ENCODE measurements at places on chromosomes 12 and 14.

GRCh38 chr12:8018666-8019581 is 13.6 kb upstream of the FOXJ2 start:
- no peak for DNase-seq

- DNase-seq, result no peak
These were observed 30.6 kb upstream of the EID3 start for GRCh38 chr12:104272938-104273337.

DNA sequence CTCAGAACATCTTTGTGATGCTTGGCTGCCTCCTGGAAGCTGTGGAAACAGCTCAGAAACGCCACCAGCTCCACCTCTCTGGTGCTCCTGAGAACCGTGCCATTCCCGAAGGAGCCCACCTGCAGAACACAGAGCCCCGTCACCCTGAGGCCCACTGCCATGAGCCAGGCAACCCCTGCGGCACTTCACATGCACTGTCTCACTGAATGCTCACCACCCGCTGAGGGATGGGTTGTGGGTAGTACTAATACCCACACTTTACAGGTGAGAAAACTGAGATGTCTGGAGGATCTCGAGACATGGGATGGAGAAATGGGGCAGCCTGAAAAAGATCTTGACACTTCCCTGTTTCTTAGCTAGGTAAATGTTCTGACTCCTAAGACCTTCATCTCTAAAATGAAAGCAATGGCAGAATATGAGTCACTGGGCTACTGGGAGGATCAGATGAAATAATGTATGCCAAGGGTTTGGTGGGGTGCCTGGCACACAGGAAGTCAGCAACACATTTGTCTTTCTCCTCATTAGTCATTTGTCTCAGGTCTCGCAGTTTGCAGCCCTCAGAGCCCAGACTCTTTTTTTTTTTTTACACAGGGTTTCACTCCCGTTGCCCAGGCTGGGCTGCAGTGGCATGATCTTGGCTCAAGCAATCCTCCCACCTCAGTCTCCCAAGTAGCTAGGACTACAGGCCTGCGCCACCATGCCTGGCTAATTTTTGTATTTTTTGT is 5.3 kb downstream of the OASL start:
- no peak for DNase-seq

GRCh38 chr12:103560604-103561101 is 26.4 kb upstream of the STAB2 start:
- DNase-seq, result no peak

DNA sequence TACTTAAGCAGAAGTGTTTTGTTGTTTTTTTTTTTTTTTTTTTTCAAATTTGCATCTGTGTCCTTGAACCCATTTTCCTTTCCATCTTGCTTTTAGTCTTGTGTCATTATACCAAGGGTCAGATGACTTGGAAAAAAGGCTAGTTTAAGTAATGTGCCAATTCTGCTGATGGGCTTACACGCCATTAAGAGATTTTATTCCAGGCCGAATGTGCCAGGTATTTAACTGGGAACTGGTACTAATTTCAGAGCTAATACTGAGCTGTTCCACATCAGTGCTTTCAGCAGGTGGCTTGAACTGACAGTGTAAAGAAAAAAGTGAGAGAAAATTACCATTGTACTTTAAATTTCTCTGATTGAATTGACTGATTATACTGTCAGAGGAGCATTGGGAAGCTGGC is 224.9 kb downstream of the NPAS3 start:
- no peak for DNase-seq

DNA sequence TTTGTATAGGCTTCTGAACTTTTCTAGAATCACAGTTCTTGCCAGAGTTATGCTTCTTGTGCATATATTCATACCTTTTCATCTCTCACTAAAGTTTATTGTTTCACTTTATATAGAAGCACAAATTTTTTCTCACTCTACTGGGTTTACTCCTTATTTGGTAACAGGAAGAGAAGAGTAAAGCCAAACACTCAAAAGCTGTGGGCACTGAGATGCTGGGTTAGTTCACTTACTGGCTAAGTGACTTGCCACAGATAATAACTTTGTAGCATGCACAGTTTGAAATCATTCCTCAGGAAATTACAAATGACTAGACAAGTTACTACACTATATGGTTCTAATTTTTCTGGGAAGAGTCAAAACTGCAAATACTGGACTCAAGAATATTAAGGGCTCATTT is 7.8 kb downstream of the HIGD1C start:
- DNase-seq, result no peak

DNA sequence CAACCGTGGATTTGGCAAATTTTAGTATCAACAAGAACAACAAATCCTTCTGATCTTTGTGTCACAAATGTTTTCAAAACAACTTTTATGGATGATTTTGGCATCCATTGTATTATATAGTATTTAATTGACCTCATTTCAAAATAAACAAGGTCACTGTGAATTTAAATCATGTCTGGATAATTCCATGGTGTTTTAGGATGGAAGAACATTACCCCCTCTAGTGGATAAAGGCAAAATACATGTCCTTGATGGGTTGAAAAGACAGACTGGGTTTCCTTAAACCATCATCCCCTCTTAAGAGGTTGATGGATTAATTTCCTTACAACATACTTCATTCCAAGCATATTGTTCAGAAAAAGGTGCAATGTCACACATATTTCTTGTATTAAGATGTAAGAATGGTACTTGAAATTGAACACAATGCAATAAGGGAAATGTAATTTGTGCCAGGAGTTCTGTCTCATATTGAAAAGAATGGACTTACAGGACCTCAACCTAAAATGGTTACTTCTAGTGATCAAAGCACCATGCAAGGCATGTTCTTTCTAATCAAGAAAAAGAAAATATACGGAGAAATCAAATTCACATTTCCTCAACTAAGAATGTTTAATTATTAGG is 352.0 kb downstream of the BCAT1 start:
- no peak for DNase-seq

- DNase-seq, result peak; percentile 79
These were observed 2.5 kb upstream of the CCND2 start for GRCh38 chr12:4270831-4271716.

DNA sequence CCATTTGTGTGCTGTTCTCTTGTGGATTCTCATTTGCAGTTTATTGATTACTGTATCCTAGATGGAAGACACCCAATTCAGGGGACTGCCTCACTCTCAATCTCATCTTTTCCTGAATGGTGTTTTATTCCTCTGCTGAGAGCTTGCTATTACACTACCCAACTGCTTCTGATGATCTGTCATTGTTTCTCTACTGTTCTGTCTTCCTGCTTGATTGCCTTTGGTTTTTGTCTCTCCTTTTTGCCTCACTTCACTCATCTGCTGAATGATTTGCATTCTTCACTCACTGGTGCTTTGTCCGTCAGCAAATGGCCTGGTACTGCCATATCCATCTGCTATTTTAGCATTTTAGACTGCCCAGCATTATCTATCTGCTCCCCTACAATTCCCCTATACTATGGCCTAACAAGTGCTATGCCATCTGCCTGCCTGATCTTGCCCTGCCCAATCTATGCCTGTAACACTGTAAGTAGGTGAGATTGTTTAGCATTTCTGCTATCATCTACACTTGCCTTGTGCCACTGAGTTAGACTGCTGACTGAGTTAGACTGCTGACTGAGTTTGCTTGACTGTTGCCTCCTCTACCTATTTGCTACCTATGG is 335.1 kb downstream of the GPHN start:
- DNase-seq, result no peak

- DNase-seq, result no peak
These were observed 191.3 kb upstream of the AMIGO2 start for GRCh38 chr12:47270782-47271664.

DNA sequence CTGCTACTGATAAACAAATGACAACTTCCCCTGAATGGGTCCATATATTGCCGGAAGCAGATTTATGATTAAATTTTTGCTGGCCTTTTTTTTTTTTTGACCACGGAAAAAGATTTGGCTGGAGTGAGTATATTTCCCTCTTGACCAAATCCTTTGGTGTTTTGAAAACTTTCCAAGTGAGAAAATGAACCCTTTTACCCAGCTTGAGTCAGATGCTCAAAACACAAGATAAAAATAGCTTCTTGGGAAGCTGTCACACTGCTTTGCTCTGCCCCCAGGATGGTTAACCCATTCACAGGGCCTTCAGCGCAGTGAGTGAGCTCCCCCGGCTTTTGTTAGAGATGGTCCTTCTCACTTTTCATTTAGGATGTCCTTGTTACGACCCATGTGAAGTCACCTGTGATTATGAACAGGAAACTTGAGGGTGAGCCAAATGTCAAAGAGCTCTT is 224.3 kb downstream of the PELI2 start:
- DNase-seq, result no peak

GRCh38 chr14:72640911-72641485 is 252.9 kb downstream of the DPF3 start:
- DNase-seq, result no peak

Measured in heart left ventricle (tissue), 16 donors.